ENCODE measurements at places on chromosomes 16 and 17.
A peak's percentile ranks its signal among the peaks of the same experiment; 100 is the strongest.

DNA sequence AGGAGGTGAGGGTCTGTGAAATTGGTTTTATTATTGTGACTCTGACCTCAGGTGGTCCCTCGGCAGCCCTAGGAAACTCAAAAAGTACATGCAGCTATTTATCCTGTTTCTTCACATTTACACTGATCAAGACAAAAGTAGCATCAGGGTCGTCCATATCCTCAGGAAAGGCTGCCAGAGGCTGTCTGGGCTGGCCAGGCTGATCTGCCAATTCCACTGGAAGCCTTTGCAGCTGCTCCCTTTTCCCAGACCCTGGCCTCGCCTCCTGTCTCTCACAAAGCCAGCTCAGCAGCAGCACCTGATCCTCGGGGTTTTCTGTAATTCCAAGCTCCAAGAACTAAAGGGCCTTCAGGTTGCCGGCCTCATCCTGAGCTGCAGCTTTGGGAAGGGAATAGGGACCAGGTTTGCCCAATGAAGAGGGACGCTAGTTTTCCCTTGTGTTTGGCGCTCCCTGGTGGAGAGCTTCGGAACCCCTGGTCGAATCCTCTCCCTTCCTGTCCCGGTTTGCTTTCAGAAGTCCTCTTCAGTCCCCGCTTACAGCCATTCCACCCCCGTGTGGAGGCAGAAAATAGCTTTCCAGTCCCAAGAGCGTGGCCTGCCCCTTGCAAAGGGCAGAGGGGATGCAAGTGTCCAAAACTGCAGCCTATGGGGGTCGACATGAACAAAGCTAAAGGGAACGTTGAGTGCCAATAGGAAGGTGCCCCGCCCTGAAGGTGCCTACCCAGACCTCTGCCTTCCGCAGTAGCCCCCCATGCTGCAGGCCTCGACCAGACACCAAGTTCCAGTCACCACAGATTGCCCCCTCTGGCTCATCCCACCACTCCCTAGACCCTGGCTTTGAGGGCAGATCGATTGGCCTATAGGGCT is 13.4 kb downstream of the MFSD6L start:
- DNase-seq, result peak; percentile 49

- no peak for DNase-seq
Measured at GRCh38 chr17:19645734-19646201, 2.8 kb upstream of the ALDH3A2 start.

- no peak for DNase-seq
Measured at GRCh38 chr17:59505610-59506276, 59.7 kb upstream of the DHX40 start.

DNA sequence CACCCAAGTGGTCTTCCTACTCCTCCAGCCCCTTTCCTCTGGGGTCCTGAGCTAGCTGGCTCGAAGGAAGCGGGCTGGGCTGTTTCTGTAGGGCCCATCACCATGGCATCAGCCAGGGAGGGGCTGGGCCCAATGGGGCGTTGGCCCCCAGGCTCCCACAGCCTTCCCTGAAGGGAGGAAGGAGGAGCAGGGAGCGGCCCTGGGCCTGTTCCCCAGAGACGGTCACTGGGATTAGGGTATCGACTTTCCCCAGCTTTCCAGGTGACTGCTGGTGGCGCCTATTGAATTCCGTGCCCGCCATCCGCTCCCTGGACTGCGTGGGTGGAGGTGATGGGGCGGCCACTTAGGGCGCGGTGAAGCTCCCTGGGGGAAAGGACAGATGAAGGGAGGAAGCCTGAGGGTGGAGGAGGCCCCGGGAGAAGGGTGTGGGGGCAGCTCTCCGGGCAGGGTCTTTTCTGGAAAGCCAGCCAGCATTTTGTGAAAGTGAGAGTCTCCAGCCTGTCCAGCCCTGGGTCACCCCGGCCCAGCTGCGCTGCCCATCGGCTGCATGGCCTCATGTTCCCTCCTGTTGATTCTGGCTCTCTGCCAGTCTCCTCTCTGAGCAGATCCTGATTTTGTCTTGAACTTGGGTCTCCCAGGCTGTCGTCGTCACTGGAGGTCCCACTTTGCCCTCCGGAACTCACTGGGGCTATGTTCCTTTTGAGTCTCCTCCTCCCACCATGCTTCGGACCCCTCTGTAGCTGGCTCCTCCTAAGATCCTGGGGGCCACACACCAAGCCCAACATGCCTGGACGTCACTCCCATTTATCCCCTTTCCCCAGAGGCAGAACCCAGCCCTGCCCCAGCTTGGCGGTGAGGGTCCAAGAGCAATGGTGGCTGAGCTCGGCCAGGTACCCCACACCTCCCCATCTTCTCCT is 9.8 kb downstream of the NHERF1 start:
- DNase-seq, result no peak

DNA sequence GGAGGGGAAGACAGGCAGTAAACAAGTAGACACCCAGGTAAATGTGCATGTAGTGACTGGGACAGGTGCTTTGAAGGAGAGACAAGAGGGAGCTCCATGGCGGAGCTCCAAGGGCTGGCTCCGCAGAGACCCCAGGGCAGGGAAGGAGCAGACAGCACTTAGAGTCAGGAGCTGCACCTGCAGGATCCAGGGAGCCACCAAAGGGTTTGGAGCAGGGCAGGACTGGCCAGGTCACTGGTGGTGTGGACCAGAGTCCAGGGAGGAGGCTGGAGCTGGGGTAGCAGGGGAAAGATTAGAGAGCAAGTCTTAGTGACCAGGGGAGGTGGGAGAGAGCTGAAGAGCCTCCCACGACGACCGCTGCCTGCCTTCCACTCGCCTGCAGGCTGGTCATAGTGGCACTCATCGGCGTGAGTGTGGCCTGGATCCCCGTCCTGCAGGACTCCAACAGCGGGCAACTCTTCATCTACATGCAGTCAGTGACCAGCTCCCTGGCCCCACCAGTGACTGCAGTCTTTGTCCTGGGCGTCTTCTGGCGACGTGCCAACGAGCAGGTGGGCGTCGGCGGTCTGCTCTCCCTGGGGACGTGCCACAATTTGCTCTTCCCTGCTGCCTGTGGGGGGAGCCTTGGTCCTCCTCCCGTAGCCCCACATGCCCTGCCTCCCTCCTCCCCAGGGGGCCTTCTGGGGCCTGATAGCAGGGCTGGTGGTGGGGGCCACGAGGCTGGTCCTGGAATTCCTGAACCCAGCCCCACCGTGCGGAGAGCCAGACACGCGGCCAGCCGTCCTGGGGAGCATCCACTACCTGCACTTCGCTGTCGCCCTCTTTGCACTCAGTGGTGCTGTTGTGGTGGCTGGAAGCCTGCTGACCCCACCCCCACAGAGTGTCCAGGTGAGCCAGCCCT is 14.7 kb upstream of the FAM83G start:
- DNase-seq, result no peak

DNA sequence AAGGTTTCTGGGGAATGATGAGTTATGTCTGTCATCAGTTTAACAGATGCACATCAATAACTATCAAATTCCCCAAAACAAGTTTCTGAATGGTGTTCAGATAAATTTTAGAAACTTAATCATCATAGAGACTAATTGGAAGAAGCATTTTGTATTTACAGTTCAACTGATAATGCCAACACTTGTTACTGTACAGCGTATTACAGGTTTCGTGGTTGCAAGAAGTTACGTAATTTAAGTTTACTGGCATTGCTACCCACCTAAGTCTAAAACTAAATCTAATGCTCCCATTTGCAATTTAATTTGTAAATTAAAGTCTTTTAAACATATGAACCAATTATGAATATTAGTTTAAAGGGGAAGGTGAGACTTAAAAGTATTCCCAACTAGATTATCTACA is 3.0 kb downstream of the SRSF1 start:
- DNase-seq, result no peak

DNA sequence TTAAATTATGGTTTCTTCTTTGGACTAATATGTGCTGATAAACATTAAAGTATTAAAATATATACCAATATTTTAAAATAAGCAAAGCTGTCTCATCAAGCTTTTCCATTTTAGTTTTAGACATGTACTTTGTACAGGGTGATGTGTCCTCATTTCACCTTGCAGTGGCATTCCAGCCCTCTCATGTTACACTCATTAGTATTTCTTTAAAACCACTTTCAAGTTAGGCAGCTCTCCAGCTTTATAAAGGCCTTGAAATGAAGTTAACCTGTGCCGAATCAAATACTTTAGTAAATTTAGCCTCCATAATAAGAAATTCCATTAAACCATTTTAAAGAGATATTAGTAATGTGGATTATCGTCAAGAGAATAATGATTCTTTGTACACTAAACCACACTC is 107.6 kb upstream of the HLF start:
- no peak for DNase-seq

- DNase-seq, result no peak
Measured at GRCh38 chr17:7558544-7559319, at the start of gene TNFSF13. TNFSF13 (plus strand) TSS chr17:7558750; CDS start chr17:7559040, 290 bp downstream.

- DNase-seq, result peak; percentile 34
Measured at GRCh38 chr16:76583466-76583865, 306.3 kb downstream of the CNTNAP4 start.

DNA sequence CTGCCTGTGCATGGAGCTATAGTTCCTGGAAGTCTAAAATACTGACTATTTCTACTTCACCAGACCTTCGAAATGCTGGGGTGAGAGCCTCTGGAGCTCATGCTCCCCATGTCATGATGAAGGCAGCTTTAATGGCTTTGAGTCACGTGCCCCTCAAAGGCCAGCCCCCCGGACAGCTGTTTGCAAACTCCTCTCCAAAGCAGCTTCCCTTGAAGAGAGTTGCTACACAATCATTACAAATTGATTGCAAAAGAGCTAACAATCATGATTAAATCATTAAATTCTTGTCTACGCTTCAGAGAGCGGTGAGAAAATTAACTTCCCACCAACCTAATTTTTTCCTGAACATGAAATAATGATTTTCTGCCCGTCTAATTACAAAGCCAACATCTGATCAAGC is 134.8 kb upstream of the IRX6 start:
- no peak for DNase-seq

GRCh38 chr17:78803186-78803845 is 21.2 kb upstream of the CYTH1 start:
- no peak for DNase-seq

DNA sequence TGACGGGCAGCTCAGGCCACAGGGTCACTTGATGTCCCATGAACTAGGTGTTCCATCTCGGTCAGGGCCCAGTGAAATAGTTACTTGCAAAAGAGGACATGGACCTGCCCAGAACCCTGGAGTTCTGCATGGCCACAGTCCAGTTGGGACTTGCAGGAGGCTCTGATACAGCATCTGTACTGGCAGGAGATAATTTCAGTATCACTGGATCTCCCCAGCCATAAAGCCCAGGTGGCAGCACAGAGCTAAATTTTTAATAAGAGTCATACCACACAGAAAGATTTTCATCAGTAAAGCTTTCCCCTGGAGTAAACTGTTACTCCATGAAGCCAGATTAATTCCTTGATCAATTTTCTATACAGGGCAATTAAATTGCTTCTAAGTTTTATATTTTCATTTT is 18.0 kb upstream of the SLC16A5 start:
- no peak for DNase-seq

- no peak for DNase-seq
Measured at GRCh38 chr16:69563605-69564580, 1.9 kb upstream of the NFAT5 start.

- DNase-seq, result no peak
Measured at GRCh38 chr16:83198977-83199376, 572.2 kb downstream of the CDH13 start.

DNA sequence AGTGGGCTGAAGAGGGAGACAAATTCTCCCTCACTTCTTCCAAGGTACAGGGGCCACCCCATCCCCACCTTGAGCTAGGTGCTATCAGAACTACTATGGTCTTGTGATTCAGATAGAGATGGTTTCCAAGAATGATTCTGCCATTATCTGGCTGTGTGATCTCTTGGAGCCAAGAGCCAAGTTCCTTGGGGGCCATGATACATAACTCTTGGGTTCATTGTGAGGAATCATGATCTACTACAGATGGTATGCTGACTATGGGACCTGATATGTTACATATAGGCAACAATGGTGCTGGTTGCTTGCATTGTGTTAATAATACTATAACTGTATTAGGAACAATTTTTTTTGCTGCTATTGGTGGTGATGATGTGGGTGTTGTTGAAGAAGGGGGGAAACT is 45.7 kb downstream of the DYNLRB2 start:
- DNase-seq, result no peak

DNA sequence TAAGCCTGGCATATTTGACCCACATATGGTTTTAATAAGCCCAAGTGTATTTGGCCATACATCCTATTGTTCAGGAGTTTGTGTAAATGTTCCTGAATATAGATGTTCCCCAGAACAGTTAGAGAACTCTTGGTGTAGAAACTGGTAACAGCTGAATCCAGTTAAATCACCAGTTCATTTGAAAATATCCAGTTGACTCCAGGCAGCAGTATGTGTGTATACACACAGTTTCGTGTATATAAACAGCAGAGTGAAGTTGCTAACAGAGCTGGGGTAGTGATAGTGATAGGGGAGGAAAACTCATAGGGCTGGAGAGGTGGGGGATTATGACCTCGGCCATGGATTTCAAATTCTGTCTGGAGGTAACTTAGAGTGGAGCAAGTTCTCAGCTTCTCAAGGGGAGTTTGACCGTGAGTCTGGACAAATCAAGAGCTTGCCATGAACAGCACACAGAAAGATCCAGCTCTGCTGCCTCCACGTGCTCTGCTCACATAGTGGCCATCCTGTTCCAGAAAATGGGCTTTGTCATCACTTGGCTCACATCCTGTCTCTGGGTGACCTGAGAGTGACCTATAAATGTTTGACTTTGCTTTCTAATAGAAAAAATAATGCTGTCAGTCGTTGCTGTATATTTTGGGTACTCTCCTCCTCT is 30.6 kb upstream of the MMD start:
- no peak for DNase-seq

GRCh38 chr16:1771864-1772361 is 570 bp upstream of the NME3 start:
- DNase-seq, result no peak

- no peak for DNase-seq
Measured at GRCh38 chr17:31486351-31487062, 95.0 kb downstream of the RAB11FIP4 start.

DNA sequence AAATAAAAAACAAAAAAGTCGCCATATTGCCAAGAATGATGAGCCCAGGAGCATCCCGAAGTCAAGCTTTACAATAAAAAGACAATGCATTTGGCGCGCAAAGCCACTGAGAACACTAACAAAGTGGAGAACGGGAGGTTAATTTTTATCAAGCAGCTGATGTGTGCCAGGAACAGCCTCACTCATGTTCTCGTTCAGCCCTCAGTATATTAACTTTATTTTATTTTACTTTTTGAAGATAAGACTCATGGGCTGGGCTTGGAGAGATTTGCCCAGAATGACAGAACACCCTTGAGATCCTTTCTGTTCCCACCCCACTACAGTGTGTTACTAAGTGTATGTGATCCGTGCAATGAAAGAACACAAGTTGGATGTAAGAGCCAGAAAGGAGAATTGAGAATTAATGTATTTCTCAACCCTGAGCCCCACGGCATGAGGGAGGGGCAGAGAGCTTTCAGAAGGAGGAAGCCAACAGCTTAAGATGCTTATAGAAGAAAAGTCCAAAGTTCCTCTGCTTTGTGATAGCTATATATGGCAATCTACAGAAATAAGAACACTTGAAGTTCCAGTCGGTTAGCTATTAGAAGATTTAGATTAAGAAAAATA is 48.4 kb downstream of the COTL1 start:
- DNase-seq, result no peak

All from forelimb muscle (tissue), 1 donor.